Activated T-helper 1 cell treated with anti-CD3 and anti-CD28 coated beads, Interleukin-2, amount 50 U/mL, for 16 hours (primary cell): ENCODE measurements at places on chromosomes 12 and 14.

GRCh38 chr12:96094201-96094600 is 58.8 kb upstream of the LTA4H start:
- DNase-seq = no peak

DNA sequence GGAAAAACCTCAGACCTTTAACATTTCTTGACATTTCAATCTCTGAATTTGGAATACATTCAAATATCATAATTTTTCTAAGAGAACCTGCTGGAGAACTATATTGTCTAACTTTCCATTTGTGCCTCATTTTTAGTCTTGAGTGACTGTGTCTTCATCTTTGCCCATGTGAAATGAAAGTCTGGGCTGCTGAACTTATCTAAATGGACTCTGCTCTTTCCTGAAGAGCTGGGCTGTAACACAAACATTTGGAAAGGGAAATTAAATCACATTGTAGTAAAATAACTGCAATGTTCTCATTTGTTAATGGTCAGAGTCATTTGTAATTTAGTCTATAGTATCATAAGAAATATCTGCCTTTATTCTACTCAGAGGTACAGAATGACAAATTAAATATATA is 373.1 kb downstream of the LRIG3 start:
- no peak for DNase-seq

DNA sequence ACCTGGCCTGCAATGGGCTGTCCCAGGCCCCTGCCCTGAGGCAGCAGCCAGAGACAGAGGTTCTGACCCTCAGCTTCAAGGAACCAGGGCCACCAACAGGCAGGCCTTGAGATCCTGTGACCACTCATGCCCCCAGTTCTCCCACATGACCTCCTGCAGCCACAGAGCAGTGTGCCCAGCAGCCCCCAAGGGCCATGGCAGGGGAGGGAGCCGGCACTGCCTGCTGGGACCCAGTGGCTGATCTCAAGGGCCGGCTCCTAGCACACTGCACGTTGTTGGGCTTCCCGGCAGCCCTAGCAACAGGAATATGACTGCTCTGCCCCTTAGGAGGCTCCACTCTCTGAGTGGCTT is 14.8 kb downstream of the DEGS2 start:
- DNase-seq = no peak

DNA sequence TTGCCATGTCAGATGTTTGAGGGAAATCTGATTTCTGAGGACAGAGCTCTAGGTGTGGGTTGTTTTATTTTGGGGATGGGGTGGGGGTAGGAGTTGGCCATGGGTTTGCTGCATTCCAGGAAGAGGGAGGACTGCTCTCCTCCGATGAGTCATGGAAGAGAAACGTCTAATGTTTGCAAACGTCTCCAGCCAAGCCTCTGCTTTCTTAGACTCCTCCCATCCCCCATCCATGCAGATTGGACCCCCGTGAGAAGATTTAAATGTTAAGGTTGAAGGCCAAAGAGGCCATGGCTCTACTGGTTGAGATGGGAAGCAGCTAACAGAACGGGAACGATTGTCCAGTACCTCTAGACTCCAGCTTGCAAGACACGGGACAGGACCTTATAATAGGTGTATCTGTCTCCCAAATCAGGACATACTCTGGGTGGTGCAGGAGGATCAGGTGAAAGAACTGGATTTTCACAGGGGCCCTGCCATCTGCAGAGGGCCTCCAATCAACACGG is 11.4 kb upstream of the ATP2A2 start:
- no peak for DNase-seq

- no peak for DNase-seq
These were observed 524.8 kb downstream of the FUT8 start for GRCh38 chr14:65937079-65937959.

- peak; percentile 70 for DNase-seq
These were observed 50.5 kb downstream of the IRF2BPL start for GRCh38 chr14:76977793-76978720.

- no peak for DNase-seq
These were observed 19.0 kb upstream of the RAB3IP start for GRCh38 chr12:69719336-69720316.

DNA sequence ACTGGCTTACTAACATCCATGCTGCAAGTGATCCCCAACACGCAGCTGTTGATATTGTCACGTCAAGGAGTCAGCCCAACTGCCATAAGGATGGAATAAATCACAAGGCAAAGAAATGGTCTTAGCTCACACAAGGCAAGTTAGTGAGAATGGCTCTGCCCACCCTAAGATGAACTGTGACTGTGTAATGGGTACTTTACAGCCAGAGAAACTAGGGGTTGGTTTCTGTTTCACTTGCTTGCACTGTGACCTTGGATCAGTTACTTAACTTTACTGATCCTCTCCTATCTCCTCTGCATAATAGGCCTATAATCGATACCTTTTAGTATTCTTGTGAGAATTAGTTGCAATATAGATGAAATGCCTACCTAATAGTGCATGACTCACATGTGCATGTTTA is 52.2 kb upstream of the ANO2 start:
- no peak for DNase-seq

GRCh38 chr12:3998968-3999792 is 126.0 kb upstream of the PARP11 start:
- DNase-seq = no peak

GRCh38 chr14:68015356-68016254 is 196.0 kb downstream of the RAD51B start:
- no peak for DNase-seq

DNA sequence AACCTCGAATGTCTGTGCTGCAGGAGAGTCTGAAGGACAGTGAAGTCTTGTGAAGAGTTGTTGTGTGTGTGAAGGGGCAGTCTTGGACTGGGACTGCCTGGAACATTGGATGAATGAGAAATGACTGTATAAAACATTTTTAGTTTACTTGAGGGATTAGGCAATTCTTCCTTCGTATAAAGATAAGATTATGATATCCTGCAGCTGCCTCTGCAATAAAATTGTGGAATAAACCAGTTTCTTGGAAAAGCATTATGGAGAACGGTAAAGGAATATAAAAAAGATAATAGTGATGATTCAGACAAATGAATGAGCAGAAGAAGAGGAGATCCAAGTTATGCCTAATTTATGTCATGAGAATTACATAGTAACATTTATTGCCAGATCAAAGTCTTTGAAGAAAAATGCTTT is 30.9 kb upstream of the LUM start:
- no peak for DNase-seq

DNA sequence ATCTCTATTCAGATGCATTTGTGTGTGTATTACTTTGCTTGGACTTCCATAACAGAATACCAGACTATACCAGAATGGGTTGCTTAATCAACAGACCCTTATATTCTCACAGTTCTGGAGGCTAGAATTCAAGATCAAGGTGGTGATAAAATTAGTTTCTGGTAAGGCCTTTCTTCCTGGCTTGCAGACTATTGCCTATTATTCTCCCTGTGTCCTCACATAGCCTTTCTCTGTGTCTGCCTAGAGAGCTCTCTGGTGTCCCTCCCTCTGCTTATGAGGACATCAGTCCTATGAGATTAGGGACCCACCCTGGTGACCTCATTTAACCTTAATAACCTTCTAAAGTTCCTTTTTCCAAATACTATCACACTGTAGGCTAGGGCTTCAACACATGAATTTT is 106.0 kb downstream of the FAR2 start:
- DNase-seq = no peak

DNA sequence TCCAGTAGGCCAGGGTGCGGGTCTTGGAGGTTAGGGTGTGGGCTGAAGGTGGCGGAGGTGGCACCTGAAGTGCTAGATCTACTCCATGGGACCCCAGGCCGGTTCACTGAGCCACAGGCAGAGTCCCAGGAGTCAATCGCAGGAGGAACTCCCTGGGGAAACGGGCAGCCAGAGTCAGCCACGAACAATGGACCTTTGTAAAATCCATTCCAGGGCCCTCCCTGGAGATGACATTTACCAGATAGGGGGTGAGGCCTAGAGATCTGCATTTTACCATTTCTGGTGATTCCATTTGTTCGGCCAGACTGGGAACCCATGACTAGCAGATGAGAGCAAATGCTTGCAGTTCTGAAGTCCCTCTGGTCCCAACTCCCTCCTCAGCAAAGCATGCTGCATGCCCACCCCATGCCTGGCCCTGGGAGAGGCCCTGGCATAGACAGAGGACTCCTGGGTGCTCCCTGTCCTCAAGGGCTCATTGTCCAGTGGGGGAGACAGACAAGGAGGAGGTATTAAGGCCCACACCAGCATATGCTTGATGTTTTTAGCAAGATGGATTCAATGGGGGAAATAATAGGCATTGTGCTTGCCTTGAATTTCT is 115.5 kb downstream of the EML1 start:
- no peak for DNase-seq

GRCh38 chr14:42141328-42141727 is 534.7 kb downstream of the LRFN5 start:
- no peak for DNase-seq

DNA sequence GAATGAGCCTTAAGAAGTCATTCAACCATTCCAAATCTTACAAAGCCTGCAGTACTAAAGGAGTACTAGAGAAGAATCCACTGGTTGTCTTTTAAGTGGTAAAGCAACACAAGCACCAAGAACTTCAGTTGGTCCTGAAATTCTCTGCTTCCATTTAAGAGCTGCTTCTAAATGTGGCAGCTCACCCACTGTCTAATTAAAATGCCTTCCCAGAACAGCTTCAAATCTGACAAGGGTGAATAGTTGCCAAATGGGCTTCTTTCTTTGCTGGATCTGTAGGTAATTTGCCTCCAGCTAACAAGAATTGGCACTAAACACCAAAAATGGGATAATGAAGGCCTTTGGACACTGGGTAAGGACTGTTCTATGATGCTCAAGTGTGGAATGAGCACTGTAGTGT is 72.2 kb upstream of the NAP1L1 start:
- no peak for DNase-seq

DNA sequence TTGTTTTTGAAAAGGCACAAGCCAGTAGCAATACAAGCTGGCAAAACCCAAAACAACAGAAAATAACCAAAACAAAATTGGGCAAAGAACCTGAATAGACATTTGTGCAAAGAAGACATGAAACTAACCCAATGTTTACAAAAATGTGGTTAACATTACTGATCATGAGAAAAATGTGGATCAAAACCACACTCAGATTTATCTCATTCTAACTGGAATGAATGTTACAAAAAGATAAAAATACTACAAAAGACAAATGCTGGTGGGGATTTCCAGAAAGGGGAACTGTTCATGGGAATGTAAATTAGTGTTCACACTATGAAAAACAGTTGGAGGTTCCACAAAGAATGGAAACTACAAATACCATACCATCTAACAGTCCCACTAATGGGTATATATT is 26.6 kb downstream of the ASCL4 start:
- no peak for DNase-seq

DNA sequence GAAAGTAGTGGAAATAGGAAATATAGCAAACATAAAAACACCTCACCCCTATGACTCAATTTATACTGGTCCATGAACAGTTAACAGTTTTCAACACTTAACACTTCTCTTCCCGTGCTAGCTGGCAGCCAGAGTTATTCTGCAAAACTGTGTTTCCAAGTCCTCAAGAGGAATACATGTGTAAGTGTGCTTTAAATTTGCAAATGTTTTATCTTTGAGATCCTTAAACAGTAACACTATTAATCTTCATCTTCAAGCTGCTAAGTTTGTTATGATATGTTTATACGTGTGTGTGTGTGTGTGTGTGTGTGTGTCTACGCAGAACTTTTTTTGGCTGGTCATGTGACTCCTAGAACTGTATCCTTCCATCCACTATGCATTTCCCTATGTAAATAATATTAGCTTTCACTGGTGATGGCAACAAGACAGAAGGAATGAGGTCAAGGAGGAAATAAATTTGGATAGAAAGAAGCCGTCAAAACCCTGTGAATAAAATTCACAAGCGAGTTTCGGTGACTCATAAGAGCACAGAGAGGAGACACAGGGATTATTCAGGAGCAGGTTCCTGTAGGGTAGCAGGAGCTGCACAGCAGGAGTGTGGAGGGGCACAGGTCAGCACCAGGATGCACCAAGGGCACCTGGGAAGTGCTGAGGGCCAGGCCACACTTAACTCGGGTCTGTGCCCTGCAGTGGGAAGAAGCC is 105.9 kb upstream of the ETV6 start:
- no peak for DNase-seq

DNA sequence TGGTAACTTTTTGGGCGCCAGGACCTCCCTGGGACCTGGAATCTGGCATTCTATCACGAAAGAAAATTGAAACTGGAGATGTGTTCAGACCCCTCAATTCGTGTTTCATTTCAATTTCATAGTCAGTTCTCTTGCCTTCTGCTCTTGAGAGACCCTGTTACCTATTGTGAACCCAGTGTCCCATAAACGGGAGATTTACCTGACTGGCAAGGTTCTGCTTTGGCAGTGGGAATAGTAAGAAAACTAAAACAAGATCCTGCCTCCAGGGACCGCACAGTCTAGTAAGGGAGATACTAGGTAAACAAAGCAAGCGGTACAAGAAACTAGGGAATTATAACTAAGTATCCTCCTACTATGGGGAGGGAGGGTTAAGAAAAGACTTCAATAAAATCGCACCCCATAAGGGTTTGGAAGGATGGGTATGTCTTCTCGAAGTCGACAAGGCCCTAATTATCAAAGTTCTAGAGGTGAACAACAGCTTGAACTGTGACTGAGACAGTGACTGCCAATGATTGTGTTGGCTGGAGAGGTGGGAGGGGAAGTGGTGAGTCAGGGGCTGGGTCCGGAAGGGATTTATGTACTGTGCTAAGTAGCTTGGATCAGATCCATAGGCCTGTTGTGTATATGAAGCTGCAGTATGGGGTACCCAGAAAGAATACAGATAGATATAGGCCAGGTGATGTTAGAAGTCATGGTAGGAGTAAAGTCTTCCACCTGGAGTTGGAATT is 754 bp downstream of the ACSS3 start:
- no peak for DNase-seq

DNA sequence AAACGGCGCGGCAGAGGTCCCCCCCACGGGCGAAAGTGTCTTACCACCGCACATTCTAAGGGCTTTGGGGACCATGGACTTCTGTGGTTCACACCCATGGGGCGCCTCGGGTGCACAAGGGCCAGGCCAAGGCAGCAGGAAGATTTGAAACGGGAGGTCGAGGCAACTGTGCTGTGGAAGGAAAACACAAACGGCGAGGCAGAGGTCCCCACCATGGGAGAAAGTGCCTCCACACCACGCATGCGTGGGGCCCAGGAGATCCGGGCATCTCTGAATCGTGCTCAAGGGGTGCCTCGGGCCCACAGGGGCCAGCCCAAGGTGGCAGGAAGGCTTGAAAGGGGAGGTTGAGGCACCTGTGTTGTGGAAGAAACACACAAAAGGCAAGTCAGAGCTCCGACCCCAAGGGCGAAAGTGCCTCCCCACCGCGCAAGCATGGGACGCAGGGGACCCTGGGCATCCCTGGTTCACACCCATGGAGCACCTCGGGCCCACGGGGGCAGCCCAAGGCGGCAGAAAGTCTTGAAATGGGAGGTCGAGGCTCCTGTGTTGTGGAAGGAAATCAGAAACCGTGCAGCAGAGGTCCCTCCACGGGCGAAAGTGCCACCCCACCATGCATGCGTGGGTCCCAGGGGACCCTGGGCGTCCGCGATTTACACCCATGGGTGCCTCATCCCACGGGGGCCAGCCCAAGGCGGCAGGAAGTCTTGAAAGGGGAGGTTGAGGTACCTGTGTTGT is 371.0 kb downstream of the ALG10 start:
- no peak for DNase-seq

- no peak for DNase-seq
These were observed at the start of gene SLC38A4 for GRCh38 chr12:46825591-46826414. TSS of gene SLC38A4 (minus strand) at chr12:46825997. CDS start at chr12:46793071, 32,926 bp downstream.

GRCh38 chr12:49800421-49801140 is 27.6 kb downstream of the NCKAP5L start:
- no peak for DNase-seq

- no peak for DNase-seq
These were observed 70.9 kb downstream of the TBK1 start for GRCh38 chr12:64522807-64523206.
